ENCODE measurements at places on chromosomes 6 and 20. TPM values are rescaled to one million over a fixed set of nuclear protein-coding genes. Genes with fewer than 3 reads are reported as not detected.

CALHM5 gene
- 0.50 TPM for total RNA-seq

DNA sequence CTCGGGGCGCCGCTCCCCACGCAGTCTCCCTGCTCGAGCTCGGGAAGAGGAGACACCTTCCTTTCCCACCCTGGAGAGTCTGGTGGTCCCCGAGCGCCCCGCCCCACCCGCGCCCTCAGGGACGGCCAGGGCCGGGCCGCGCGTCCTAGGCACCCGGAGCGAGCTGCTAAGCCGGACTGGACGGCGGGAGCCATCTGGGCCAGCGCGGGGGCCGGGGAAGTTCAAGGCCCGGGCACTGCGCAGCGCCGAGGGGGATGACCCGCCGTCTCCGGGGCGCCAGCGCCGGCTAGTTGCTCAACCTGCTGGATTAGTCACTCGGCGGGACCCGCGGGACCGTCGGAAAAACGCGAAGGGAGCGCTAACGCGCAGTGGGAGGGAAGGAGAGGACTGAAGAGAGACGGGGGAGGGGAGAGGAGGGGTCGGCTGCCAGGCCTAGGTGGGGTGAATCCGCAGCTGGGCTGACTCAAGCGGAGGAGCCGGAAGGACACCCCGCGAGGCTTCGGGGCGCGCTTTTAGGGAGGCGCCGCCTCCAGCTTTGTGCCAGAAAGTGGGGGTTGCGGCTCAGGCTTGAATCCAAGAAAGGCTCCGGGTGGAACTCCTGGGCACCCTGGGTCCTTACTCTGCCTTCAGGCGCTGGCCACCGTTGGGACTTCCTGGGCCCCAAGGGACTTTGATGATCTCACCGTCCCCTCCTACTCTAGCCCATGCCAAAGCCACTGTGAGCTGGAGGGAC is 75.7 kb upstream of the FOXP4 start:
- DNase-seq: no peak

- DNase-seq: no peak
These were observed 24.7 kb downstream of the POFUT1 start for GRCh38 chr20:32232326-32232886.

GRCh38 chr20:39503902-39504709 is 542.0 kb downstream of the DHX35 start:
- no peak for DNase-seq

GRCh38 chr6:10082385-10082784 is 332.5 kb downstream of the TFAP2A start:
- DNase-seq: peak; percentile 71

GRCh38 chr6:104282581-104282980 is 577.1 kb downstream of the HACE1 start:
- DNase-seq: no peak
